ENCODE measurements at places on chromosomes 5 and 9. TPM values are rescaled to one million over a fixed set of nuclear protein-coding genes. Genes with fewer than 3 reads are reported as not detected.

- DNase-seq: no peak
These were observed 3.2 kb downstream of the ENTPD8 start for GRCh38 chr9:137437691-137438590.

GRCh38 chr5:119439140-119439631 is 13.1 kb upstream of the HSD17B4 start:
- peak; percentile 16 for DNase-seq

The TMEFF1 gene
- 0.68 TPM for total RNA-seq

DNA sequence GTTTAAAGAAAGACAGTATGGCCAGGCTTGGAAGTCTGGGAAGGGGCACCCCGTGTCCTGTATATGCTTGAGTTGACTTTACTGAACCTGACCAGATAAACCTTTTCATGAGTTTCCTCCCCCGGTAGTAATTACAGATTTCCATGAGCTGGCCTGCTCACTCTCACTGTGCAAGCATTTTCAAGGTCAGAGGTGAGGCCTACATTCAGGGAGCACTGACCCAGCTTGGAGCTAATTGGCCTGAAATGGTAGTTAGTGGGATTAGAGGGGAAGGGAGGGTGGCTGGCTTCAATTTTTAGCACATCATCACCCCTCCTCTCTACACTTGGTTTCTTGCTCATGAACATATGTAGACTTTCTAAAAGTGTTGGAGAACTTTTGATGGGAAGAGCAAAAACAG is 99.2 kb downstream of the PSAT1 start:
- DNase-seq: no peak

The CARD6 gene
- 1.2 TPM for total RNA-seq

GRCh38 chr9:77291714-77292113 is 114.4 kb downstream of the VPS13A start:
- no peak for DNase-seq

The SLC25A2 gene
- total RNA-seq: not detected

The PLAC8L1 gene
- total RNA-seq: 0.61 TPM

DNA sequence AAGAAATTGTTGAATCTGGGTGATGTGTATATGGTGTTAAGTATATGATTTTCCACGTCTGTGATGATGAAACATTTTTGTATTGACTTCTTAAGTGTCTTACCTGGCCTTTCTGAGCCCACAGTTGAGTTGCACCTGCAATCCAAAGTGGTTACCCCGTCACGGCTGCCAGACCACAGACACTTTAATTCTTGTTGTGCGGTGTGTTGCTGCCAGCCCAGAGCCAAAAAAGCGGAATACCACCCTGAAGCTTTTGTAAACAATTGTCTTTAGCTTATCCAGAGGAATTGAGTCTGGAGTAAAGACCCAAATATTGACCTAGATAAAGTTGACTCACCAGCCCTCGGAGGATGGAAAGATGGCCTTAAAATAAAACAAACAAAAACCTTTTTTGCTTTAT is 35.1 kb downstream of the MTAP start:
- DNase-seq: no peak

- DNase-seq: no peak
These were observed 30.7 kb upstream of the AUH start for GRCh38 chr9:91392435-91392834.

- DNase-seq: no peak
These were observed 68.8 kb upstream of the ICE1 start for GRCh38 chr5:5353681-5354080.

- no peak for DNase-seq
These were observed 136.5 kb upstream of the RAI14 start for GRCh38 chr5:34519489-34520220.

DNA sequence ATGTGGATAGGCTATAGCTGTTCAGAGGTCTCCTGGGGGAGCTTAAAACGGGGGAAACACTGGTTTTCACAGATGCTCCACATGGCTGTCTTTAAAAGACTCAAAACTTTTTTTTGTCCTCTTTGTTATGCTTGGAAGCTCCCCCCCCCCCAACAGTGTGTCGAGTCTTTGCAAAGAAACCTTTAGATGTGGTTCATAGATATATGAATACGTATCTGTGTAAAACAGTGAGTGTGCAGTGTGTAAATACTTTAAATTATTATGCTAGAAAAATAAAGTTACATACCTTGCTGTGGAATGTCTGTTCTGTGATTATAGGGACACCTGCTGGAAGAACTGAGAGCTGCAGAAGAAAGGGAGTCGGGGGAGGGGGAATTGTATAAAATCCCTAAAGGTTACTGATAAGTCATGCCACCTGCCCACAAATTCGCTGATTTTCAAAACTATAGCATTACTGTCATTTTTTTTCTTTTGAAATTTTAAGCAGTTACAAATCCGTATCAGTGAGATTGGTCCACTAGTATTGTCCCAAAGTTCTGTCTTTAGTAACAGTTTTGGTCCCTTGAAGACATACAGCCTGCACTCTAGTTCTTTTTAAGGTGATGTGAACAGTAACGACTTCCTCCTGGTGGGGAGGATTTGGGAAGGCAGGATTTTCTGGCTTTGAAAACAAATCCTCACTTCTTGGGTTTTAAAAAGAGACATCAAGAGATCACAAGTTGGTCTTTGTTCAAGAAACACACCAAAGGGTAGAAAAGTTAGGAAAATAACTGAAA is 22.9 kb downstream of the RGMB start:
- peak; percentile 69 for DNase-seq

GRCh38 chr9:121990600-121991306 is 102.4 kb downstream of the TTLL11 start:
- DNase-seq: no peak

The SCGB3A2 gene
- total RNA-seq: not detected

The MEIKIN gene
- total RNA-seq: not detected

DNA sequence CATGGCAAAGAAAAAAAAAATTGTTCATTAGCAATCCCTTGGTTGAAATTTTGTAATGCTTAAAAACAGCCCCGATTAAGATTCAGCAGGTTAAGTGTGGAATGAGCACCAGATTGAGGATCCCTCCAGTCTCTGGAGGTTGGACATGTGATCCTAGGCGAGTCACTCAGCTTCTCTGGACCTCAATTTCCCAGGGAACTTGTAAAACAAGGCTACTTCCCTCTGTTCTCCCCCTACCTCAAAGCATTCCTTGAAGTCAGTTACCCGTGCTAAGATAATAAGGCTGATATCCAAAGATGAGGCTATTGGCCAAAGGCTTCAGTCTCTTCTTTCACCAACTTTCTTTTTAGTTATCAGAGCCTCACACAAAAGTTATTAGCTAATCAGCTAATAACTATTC is 2.9 kb downstream of the KLHL3 start:
- DNase-seq: no peak

- DNase-seq: no peak
These were observed 60.3 kb downstream of the STX17 start for GRCh38 chr9:99966716-99967115.

- peak; percentile 14 for DNase-seq
These were observed 566 bp downstream of the GPR21 start for GRCh38 chr9:123033864-123034601.

GRCh38 chr9:75359638-75360037 is 271.3 kb downstream of the OSTF1 start:
- no peak for DNase-seq

The LSM11 gene
- total RNA-seq: 7.0 TPM

- DNase-seq: no peak
These were observed 81.9 kb upstream of the FREM1 start for GRCh38 chr9:14992081-14992480.

GRCh38 chr5:39319395-39319794 is 44.9 kb downstream of the C9 start:
- no peak for DNase-seq

GRCh38 chr5:138805096-138805495 is 51.9 kb downstream of the CTNNA1 start:
- no peak for DNase-seq

GRCh38 chr9:116059466-116059865 is 94.1 kb upstream of the PAPPA start:
- DNase-seq: no peak

- peak; percentile 25 for DNase-seq
These were observed 46.2 kb downstream of the RNF145 start for GRCh38 chr5:159163027-159163700.
